ENCODE measurements at places on chromosomes 5 and 9. TPM values are rescaled to one million over a fixed set of nuclear protein-coding genes. Genes with fewer than 3 reads are reported as not detected.

CAMK4 gene
- total RNA-seq, result 141 TPM

FOXD4L3 gene
- total RNA-seq, result not detected

ZNF366 gene
- total RNA-seq, result 1.3 TPM

PTGES2 gene
- total RNA-seq, result 49.1 TPM

SNCAIP gene
- total RNA-seq, result 73.6 TPM

TSSK1B gene
- total RNA-seq, result 0.31 TPM

NUTM2F gene
- not detected for total RNA-seq

UBAC1 gene
- 33.8 TPM for total RNA-seq

RAB3C gene
- total RNA-seq, result 39.8 TPM

SIGMAR1 gene
- total RNA-seq, result 26.6 TPM

LCN10 gene
- total RNA-seq, result not detected

SPAG8 gene
- total RNA-seq, result 4.1 TPM

FAM151B gene
- total RNA-seq, result 22.2 TPM

VAV2 gene
- 45.4 TPM for total RNA-seq

GARIN3 gene
- total RNA-seq, result not detected

PCDHGA5 gene
- total RNA-seq, result 17.8 TPM

SUSD3 gene
- total RNA-seq, result 1.3 TPM

PCDHGA9 gene
- total RNA-seq, result 38.2 TPM

PCDHGB4 gene
- 35.4 TPM for total RNA-seq

ACTBL2 gene
- total RNA-seq, result not detected

CCNG1 gene
- total RNA-seq, result 76.1 TPM

PIP5K1B gene
- 7.8 TPM for total RNA-seq

INSL4 gene
- total RNA-seq, result not detected

PCDHGA12 gene
- 26.9 TPM for total RNA-seq

NRARP gene
- 5.0 TPM for total RNA-seq

LCN2 gene
- total RNA-seq, result not detected

SPINK6 gene
- total RNA-seq, result not detected

FAM78A gene
- 1.9 TPM for total RNA-seq

HSD17B3 gene
- 0.63 TPM for total RNA-seq

ADGRD2 gene
- total RNA-seq, result not detected

NMUR2 gene
- not detected for total RNA-seq

CD74 gene
- 2.2 TPM for total RNA-seq

CCDC69 gene
- total RNA-seq, result 0.31 TPM

PCDHGB1 gene
- total RNA-seq, result 20.3 TPM

LMX1B gene
- not detected for total RNA-seq

LCN15 gene
- total RNA-seq, result not detected

EGR1 gene
- 0.94 TPM for total RNA-seq

PCDHGA10 gene
- 36.3 TPM for total RNA-seq

SOX30 gene
- total RNA-seq, result not detected

RNF183 gene
- total RNA-seq, result not detected

PKD2L2 gene
- total RNA-seq, result not detected

CHSY3 gene
- total RNA-seq, result 26.6 TPM

PCA3 gene
- 1.6 TPM for total RNA-seq

RAB24 gene
- total RNA-seq, result 13.8 TPM

OR4F3 gene
- not detected for total RNA-seq

UGT3A2 gene
- not detected for total RNA-seq

SLC46A2 gene
- total RNA-seq, result not detected

SCGB3A2 gene
- not detected for total RNA-seq

OR1L1 gene
- not detected for total RNA-seq

CLK4 gene
- total RNA-seq, result 104 TPM

IL4 gene
- total RNA-seq, result not detected

NUTM2G gene
- not detected for total RNA-seq

SHROOM1 gene
- total RNA-seq, result 0.94 TPM

SH3TC2 gene
- 1.6 TPM for total RNA-seq

PCDHA2 gene
- total RNA-seq, result 20.3 TPM

TMEM252 gene
- not detected for total RNA-seq

BRINP1 gene
- 69.2 TPM for total RNA-seq

INSL6 gene
- total RNA-seq, result not detected

Measured in parietal lobe (tissue), 2 donors.